ENCODE measurements at places on chromosomes 7 and 10. TPM values are rescaled to one million over a fixed set of nuclear protein-coding genes. Genes with fewer than 3 reads are reported as not detected.

GRCh38 chr7:79979437-79979836 is 155.2 kb upstream of the GNAI1 start:
- H3K4me3 ChIP-seq: no peak overlapping the region
- no peak overlapping the region for H3K27ac ChIP-seq
- no peaks in the 10 kb centered on the region for H3K27me3 ChIP-seq

- no peaks in the 10 kb centered on the region for H3K36me3 ChIP-seq
- H3K27ac ChIP-seq: no peak overlapping the region
- no peaks in the 10 kb centered on the region for H3K27me3 ChIP-seq
- H3K4me3 ChIP-seq: no peak overlapping the region
- no peaks in the 10 kb centered on the region for H3K4me1 ChIP-seq
- DNase-seq: no peak
Observed at GRCh38 chr7:141045126-141045841, 28.6 kb upstream of the TMEM178B start.

DNA sequence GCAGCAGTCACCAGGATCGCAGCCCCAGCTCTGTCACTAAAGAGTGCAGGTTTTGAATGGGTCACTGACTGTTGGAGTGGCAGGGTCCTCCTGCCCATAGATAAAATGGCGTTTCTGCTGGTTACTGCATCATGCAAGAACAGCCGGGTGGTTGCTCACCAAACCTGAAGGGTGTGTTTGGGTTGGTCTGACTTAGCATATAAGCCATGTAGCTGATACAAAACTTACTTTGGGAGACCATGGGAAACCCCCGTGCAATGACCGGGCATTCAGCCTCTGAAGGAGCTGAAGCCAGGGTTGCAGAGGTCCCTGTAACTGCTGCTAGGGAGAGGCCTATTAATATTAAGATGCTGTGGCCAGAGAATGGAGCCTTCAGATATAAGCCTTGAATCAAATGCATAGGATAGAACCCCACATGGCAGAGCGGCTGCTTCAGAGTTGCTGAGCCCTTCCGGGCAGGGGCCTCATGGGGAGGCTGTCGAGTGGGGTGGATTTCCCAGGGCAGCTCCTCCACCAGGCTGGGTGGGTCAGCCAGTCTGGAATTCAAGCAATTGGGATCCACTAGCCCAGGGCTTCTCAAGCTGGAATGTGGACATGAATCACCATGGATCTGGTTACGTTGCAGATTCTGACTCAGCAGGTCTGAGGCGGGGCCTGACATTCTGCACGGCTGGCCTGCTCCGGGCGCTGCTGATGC is 70.9 kb upstream of the CTBP2 start:
- DNase-seq: peak; percentile 37
- no peaks in the 10 kb centered on the region for H3K27me3 ChIP-seq
- no peak overlapping the region for H3K27ac ChIP-seq
- H3K4me3 ChIP-seq: no peak overlapping the region
- H3K36me3 ChIP-seq: no peaks in the 10 kb centered on the region

GRCh38 chr10:103969436-103969835 is 2.5 kb downstream of the SLK start:
- peak overlapping the region; percentile 97 for H3K4me3 ChIP-seq
- H3K36me3 ChIP-seq: no peaks in the 10 kb centered on the region
- no peaks in the 10 kb centered on the region for H3K27me3 ChIP-seq
- H3K27ac ChIP-seq: no peak overlapping the region
- H3K4me1 ChIP-seq: peaks cover 34% of the 10 kb centered on the region
- no peak for DNase-seq

Gene NODAL
- not detected for total RNA-seq

DNA sequence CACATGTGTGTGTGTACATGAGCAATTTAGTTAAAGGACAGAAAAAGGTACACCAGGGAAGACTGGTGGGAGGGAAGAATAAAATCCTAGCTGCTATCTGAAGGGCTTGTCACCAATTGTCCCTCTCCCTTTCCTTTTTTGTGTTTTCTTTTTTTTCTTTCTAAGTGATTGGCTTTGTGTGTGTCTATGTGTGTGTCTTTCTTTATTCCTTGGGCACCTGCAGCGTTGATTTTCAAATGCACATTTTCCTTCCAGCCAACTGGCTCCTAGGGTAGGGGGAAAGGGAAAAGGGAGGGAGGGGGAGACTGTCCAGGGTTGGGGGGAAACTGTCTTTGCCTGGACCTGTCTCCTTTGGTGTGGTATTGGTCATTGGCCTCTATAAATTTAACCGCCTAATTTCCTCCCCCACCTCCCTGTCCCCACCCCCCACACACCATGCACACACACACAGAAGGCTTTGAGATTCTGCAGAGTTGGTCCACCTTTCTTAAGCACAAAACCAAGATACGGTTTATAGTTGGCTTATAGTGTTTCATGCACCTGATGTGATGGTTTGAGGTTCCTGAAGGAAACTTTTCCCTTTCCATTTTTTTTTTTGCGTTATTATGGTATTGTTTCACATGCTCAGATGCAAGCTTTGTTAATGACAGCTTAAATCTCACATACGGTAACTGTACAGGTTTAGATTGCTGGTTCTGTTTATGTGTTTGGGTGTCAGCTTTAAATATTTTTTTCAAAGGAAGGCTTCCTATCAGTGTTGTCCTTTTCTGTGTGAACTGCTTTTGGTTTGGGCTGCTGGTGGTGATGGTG is 2.6 kb downstream of the AUTS2 start:
- H3K36me3 ChIP-seq: no peaks in the 10 kb centered on the region
- no peak overlapping the region for H3K27ac ChIP-seq
- H3K4me3 ChIP-seq: peak overlapping the region; percentile 91
- H3K4me1 ChIP-seq: peaks cover 3% of the 10 kb centered on the region
- H3K27me3 ChIP-seq: no peaks in the 10 kb centered on the region

Gene KCNMA1
- total RNA-seq: 53.0 TPM

DNA sequence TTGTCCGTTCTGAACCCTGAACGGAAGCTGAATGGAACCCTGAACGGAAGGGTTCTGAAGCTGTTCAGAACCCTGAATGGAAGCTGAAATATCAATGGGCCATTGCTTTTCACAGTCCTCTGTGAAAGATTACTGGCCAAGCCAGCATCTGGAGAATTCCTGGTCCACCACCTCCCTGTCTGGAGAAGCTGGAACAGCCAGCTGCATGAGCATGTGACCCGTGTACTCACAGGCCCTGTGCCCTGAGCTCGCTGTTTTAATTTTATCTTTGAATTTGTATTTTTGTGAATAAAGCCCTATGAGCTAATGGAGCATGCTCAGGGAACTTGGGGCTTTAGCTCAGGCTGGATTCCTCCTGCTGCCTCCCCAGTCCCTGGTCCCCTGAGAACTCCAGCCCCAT is 37.2 kb downstream of the HTRA1 start:
- no peak overlapping the region for H3K4me3 ChIP-seq
- no peak for DNase-seq
- H3K4me1 ChIP-seq: peaks cover 8% of the 10 kb centered on the region
- no peaks in the 10 kb centered on the region for H3K27me3 ChIP-seq

DNA sequence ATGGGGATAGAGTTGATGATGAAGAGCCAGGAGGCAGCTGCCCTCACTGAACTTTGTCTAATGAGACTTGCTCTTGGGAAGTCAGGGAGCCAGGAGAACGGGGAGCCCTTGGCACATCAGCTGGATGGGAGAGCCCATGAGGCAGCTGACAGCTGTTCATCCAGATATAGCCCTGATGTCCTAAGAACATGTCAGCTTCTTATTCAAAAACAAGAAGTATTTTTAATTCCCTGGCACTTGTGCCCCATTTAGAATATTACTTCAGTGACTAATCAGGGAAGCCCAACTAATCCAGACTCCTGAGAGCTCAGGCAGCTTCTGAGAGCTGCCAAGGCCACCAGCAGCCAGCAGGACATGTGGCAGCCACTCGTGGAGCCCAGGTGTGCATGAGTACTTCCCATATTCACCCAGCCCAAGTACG is 363.4 kb downstream of the GRID1 start:
- H3K36me3 ChIP-seq: no peaks in the 10 kb centered on the region
- DNase-seq: no peak
- peak overlapping the region; percentile 64 for H3K27ac ChIP-seq
- peaks cover 10% of the 10 kb centered on the region for H3K4me1 ChIP-seq
- H3K4me3 ChIP-seq: no peak overlapping the region
- H3K27me3 ChIP-seq: no peaks in the 10 kb centered on the region

Gene CYP3A7
- total RNA-seq: not detected

Gene COL13A1
- total RNA-seq: 2.6 TPM

DNA sequence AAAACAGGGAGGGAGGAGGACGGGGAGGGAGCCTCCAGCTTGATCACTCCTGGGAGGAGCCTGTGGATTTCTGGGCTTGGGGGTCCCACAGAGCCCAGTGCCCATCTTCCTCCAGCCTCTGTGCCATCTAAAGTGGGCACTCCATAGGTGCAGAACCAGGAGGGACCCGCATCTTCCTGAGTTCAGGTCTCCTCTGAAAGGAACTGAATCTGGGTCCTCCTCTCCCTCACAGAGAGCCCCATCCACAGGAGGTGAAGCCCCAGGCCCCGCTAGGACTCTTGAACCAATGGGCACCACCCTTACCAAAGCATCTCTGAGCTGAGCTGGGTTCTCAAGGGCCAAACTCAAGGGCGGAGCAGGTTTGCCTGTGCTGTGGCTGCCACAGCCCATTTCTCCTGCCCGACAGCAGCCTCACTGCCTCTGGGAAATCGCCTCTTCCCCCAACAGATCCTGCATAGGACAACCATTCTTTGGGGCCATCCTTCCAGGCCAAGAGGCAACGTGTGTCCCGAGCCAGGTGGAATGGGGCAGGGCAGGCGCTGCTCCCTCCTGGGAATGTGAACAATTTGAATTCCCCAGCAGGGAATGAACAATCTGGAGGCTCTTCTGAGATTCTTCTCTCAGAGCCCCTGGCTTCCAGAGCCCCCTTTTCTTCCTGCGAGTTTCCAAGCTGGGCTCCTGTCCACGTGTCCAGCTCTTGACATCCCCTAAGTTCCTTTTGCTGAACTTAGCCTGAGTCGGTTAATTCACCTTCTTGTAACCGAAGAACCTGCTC is 411.0 kb upstream of the FOXK1 start:
- H3K27me3 ChIP-seq: no peaks in the 10 kb centered on the region
- DNase-seq: no peak
- H3K4me3 ChIP-seq: no peak overlapping the region
- H3K27ac ChIP-seq: no peak overlapping the region
- H3K4me1 ChIP-seq: no peaks in the 10 kb centered on the region

Gene GPR26
- total RNA-seq: not detected

DNA sequence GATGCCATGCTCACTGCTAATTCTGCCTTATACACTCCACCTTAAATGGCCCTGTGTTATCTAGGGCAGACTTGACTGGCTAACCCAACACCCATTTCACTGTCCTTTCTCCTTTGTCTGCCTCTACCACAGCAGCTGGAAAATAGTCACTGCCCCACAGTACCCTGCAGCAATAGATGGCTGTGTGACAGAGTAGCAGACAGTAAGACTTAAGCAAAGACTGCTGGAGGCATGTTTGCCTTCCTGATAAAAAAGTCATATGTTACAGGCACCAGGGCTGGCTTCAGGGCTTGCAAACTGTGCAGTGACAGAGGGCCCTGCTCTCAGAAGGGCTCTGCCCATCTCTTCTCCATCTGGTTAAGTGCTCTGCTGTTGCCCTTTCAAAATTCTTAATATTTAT is 332.6 kb upstream of the GHITM start:
- H3K36me3 ChIP-seq: no peaks in the 10 kb centered on the region
- H3K27me3 ChIP-seq: no peaks in the 10 kb centered on the region
- no peak overlapping the region for H3K27ac ChIP-seq

DNA sequence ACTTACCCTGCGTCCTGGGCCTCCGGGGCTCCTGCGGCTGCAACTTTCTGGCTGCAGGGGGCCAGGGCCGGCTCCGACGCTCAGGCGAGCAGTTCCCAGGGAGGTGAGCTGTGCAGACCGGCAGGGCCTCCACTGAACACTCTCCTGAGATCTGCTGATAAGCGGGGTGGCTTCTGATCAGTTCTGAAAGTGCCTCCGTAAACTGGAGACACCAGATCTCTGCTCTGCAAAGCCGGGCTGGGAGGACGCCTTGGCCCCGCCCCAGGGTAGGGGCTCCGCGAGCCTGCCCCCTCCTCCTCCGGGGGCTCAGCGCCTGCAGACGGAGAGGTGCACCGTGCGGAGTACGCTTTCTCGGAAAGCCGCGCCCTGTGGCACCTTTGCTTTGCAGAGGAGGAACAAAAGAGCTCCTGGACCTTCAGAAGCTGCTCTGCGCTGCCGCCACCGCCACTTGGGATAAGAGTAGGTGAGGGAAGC is 141.3 kb upstream of the VKORC1L1 start:
- no peaks in the 10 kb centered on the region for H3K36me3 ChIP-seq
- H3K4me1 ChIP-seq: no peaks in the 10 kb centered on the region
- H3K27ac ChIP-seq: no peak overlapping the region
- H3K4me3 ChIP-seq: no peak overlapping the region
- no peaks in the 10 kb centered on the region for H3K27me3 ChIP-seq
- no peak for DNase-seq

Gene FMC1
- total RNA-seq: 44.0 TPM

DNA sequence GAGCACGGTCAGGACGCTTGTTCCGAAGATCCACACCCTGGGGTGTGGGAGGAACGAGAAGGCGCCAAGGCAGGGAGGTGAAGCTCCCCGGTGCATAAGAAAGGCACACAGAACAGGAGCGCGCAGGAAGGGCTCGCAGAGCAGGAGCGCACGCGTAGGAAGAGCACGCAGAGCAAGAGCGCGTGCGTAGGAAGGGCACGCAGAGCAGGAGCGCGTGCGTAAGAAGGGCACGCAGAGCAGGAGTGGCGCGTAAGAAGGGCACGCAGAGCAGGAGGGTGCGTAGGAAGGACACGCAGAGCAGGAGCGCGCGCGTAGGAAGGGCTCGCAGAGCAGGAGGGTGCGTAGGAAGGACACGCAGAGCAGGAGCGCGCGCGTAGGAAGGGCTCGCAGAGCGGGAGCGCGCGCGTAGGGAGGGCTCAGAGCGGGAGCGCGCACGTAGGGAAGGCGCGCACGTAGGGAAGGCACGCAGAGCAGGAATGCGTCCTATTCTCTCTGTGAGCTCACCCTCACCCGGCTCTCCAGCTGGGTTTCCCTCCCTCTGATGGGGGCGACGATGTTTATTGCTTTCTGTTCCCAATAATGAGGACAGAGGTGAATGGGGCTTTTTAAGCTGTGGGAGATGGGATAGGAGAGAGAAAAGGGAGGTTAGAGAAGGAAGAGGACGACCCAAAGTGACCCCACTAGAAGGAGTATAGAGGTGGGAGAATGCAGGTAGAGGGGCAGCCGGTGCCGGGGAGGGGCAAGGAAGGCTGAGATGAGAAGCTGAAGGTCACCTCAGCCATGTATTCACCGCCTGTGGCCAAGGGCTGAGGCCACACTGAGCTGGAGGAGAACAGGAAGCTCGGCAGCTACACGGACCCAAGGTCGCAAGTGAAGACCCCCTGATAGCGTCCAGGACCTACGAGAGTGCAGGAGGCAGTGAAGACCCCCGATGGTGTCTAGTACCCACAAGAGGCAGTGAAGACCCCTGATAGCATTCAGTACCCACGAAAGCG is 423.2 kb downstream of the PTPRN2 start:
- no peaks in the 10 kb centered on the region for H3K36me3 ChIP-seq
- no peak for DNase-seq
- no peaks in the 10 kb centered on the region for H3K4me1 ChIP-seq
- H3K27ac ChIP-seq: no peak overlapping the region

Gene TMEM236
- 0.60 TPM for total RNA-seq

Gene PNLIPRP2
- total RNA-seq: not detected

Gene FAM24B
- total RNA-seq: 0.97 TPM

Gene MRM2
- 17.2 TPM for total RNA-seq

GRCh38 chr7:37356911-37357636 is 91.6 kb downstream of the ELMO1 start:
- DNase-seq: no peak
- H3K4me1 ChIP-seq: peaks cover 8% of the 10 kb centered on the region
- H3K36me3 ChIP-seq: no peaks in the 10 kb centered on the region
- no peak overlapping the region for H3K27ac ChIP-seq

Data from psoas muscle (tissue), 8 donors.